ENCODE measurements at places on chromosomes 6 and 20. TPM values are rescaled to one million over a fixed set of nuclear protein-coding genes. Genes with fewer than 3 reads are reported as not detected.

The GSTA4 gene
- 14.9 TPM for total RNA-seq

The TNFRSF6B gene
- total RNA-seq = 0.39 TPM

The RBPJL gene
- total RNA-seq = not detected

The PPIL6 gene
- total RNA-seq = 1.0 TPM

The SLC25A27 gene
- total RNA-seq = 1.4 TPM

The RRAGD gene
- total RNA-seq = 28.8 TPM

The FAM209A gene
- not detected for total RNA-seq

The RIN2 gene
- 13.7 TPM for total RNA-seq

The DACT2 gene
- not detected for total RNA-seq

The APOBEC2 gene
- not detected for total RNA-seq

The HSPA1L gene
- total RNA-seq = 1.0 TPM

The CTAGE9 gene
- not detected for total RNA-seq

The KHDC1L gene
- not detected for total RNA-seq

DNA sequence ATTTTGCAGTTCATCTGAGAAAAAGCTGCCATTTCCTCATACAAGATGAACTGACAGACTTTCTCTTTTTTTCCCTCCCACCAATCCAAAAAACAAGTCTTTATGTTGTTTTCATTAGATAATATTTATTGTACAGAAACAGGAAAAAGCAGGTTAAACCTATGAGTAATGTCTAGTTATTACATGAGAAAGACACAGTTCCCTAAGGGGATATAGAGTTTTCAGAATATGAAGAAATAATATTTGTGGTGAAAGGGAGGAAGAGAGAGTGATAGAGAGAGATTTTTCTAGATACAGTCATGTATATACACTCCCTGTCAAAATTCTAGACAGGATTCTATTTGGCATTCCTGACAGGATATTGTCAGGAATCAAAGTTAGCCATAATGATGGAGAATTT, 392.4 kb downstream of the BMP2 start:
- DNase-seq = no peak

- DNase-seq = no peak
Observed at GRCh38 chr20:9145142-9145541, 76.3 kb downstream of the PLCB4 start.

- no peak for DNase-seq
Observed at GRCh38 chr6:9711365-9711764, 703.5 kb downstream of the TFAP2A start.

GRCh38 chr6:37502703-37503291, 3.1 kb upstream of the CCDC167 start:
- no peak for DNase-seq

DNA sequence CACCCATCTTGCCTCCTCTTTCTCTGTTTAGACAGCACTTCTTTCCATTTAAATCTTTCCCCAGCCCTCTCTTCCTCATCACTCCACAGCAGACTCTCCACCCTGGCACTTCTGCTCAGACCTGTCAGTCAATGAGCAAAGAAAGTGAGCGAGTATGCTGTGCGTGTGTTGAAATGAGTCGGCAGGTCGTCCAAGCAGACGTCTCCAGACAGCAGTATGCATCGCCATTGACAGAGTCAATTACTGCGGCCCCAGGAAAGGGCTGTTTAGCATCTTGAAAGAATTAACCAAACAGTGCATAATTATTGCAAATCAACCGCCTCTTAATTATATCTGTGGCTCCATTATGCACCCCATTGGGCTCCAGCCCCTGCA, 54.8 kb upstream of the KCNG1 start:
- DNase-seq = no peak

DNA sequence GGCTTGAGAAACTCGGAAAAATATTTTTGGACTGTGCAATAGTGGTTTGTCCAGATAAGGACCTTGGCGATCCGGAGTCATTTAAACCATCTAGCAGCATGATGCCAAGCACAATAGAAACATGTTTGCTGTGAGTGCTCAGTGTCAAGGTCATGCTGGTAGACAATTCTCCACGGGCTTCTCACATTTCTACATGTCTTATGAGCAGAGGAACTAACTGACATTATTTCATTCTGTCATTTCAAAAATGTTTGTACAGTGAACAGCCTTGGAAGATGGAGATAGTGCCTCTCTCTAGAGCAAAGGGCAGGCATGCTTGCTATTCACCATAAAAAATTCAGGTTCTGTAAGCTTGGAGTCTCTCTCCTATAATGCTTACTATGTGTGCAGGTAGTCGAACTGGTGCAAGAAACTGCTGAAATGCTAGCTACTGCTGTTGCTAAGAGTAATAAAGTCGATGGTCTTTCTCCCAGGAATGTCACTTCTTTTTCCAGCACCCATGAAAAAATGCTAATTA, 25.4 kb upstream of the CCN2 start:
- DNase-seq = no peak

GRCh38 chr20:56222945-56223344, 25.6 kb upstream of the MC3R start:
- no peak for DNase-seq

DNA sequence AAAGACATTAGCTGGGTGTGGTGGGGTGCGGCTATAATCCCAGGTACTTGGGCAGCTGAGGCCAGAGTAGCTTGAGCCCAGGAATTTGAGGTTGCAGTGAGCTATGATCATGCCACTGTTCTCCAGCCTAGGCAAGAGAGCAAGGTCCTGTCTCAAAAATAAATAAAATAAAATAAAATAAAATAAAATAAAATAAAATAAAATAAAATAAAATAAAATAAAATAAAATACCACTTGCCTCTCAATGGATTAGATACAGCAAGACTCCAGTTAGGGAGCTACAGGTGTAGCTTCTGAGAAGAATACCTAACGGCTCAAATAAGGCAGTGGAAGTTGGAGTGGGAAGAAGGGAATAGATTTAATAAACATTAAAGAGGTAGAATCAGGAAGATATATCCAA, 13.7 kb upstream of the PAK5 start:
- DNase-seq = no peak

- DNase-seq = no peak
Observed at GRCh38 chr6:122733259-122733658, 46.3 kb upstream of the FABP7 start.

GRCh38 chr6:93550551-93551276, 131.4 kb upstream of the EPHA7 start:
- no peak for DNase-seq

DNA sequence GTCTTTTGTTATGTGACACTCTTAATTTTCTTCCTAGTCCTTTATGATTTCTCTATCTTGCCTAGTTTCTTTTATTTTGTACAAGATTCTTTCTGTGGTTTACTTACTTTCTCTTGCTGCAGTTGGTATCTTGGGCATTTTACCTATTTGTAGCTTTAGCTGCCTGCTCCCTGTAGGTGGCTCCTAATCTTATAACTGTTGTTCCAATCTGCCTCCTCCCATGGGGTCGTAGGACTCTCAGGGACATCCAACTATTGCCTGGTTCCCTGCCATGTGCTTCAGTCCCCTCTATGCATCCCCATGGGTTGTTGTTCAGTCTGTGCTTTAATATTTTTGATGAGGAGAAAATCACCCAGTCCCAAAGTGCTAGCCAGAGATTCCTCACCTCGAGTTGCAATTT, 31.4 kb downstream of the RIN2 start:
- DNase-seq = no peak

DNA sequence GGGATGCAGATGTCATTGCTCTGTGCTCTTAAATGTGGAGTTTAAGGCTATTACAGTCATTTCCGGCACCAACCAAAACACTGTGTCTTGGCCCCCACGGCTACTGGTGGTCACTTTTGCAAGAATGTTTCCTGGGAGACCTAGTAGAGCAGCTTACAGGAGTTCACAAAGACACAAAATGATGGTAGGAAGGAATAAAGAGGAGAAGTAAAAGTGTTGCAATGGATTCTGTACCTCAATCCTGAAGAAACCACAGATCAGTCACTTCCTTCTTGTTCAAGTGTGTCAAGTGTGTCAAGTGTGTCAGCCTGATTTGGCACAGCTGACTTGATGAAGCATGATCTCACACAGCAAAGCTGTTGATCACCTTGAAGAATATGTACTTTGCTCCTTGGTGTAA, 344.0 kb downstream of the PLCB1 start:
- no peak for DNase-seq

DNA sequence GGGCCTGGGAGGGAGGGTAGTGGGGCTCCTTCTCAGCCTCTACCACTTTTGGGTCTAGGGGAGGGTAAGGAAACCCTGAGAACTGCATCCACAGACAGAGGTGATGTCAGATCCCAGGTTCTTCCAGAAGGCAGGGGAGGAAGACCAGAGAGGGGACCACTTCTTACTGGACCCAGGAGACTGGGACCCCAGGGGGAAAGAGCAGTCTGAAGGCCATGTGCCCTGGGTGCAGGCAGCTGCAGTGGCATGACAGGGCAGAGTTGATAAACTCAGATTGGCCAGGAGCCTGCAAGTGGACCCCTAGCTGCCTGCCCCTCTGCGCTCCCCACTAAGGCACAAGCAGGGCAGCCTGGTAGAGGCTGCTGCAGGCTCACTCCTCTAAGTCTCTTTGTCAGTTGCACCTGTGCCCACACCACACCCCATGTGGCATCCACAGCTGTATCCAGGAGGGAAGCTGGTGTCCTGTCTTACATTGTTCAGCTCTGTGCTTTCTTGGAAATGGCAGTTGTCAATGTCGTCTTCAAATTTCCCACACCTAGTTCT, 2.7 kb downstream of the CST9L start:
- DNase-seq = no peak

DNA sequence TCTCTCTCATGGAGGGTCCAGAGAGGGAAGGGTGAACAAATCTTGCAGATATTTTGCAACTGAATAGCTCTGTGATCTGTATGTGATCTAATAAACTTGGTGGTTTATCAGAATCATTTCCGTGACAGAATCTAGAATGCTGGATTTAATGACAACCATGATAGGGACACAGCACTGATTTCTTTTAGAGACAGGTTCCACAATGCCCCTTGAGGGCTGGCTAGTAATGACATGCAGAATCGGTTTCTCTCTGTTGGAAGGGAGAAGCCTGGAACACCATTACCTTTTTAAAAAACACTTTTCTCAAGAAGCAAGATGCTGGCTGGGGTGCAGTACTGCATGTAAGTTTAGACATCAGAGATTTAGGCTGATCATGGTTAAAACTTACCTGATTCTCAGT, 313.4 kb downstream of the CDH26 start:
- DNase-seq = no peak

- DNase-seq = no peak
Observed at GRCh38 chr20:1995531-1996310, 1.9 kb upstream of the PDYN start.

GRCh38 chr6:20468209-20468608, 66.0 kb upstream of the CDKAL1 start:
- no peak for DNase-seq

DNA sequence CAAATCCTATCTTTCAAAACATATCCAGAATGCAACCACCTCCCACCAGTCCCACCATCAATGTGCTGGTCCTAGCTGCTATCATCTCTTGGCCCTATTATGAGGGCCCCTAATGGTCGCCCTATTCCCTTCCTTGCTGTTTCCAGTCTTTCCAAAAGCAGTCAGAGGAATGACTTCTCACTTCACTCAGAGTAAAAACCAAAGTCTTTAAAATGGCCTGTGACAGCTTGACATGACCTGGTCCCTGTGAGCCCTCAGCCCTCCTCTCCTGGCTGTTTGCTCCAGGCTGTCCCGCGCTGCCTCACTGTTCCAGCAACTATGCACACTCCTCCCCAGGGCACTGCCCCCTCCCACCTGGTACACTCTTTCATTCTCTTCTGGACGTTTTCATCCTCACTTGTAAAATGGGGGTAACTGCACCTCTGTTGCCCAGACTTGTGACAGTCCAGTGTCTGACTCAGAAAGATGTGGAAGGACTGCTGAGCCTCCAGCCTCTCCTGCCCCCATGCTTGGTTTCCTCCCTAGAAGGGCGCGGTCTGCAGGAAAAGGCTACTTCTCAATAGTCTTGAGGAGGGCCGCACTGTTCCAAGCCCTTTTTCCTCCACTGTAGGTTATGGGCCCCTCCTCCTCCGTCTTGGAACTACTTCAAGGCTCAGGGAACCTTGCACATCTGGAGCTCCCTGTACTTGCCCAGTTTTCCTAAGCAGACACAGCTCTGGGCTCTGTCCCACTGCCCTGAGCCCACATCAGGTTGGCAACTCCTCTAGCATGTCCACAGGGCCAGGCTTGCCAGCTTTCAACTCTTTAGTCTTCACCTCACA, 64.7 kb downstream of the MYH7B start:
- DNase-seq = no peak

DNA sequence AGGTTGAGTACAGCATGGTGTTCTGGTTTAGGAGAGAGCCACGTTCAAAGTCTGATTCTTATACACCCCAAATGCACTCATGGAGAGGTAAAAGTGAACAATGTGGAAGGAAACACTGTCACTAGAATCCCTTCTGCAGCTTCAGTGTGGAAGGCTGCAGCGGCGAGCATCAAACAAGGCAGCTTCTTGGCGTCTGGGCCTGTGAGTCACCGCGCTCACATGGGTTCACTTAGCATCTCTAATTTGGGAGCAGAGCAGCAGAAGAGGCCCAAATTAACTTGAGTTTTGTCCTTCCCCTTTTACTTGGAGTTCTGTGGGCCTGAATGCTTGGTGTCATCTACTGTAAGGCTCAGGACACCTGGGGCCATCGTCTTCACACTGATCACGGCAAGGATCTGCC, 10.9 kb upstream of the E2F1 start:
- DNase-seq = no peak

GRCh38 chr20:51531141-51531710, 11.3 kb downstream of the NFATC2 start:
- no peak for DNase-seq

DNA sequence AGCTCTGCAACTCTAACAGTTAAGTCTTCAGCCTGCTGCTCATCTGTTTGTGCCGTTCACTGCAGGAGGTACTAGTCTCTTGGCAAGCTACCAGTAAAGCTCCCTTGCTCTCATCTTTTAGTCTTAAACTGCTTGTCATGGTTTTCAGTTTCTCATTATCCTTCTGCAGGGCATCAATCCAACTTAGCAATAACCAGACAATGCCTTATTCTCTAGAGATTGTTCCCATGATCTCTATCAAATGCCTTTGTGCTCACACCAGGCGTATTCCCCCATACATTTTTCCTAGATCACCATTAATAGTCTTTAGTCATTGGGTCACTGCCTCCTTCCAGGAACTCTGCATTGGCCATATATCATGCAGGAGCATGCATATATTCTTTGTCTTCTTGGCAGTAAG, 171.3 kb downstream of the GRM1 start:
- DNase-seq = no peak

DNA sequence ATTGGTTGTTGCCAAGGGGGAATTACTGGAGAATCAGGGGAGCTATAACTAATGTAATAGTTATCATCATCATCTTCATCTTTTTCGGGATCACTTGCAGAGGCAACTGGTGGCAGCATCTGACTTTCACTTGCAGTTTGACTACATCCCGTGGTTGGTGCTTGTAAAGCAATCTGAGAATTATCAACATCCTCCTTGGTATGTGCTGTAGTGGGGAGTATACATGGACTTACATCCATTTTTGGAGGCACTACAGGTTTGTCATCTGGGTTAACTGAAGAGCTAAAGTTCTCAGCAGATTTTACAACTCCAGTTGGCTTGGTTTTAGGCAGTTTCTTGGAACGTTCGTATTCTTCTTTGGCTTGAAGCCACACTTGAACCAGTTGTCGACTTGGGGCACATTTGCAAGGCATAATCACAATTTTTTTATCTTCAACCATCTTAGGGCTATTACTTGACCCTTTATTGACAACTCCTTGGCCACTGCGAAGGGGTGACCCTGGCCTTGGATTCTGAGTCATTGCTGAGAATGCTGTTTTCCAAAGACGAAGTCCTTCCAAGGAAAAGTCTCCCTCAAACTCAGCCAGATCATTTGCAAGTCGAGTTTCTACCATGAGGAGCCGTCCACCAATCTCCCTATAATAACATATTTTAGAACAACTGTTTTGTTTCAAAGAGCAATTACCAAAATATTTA, 115.5 kb downstream of the REV3L start:
- DNase-seq = no peak

GRCh38 chr6:75824160-75824559, 75.1 kb downstream of the MYO6 start:
- DNase-seq = no peak

Measured in H4 (cell line).